Heart right ventricle (tissue), 16 donors: ENCODE measurements at places on chromosomes 2 and 18. TPM values are rescaled to one million over a fixed set of nuclear protein-coding genes. Genes with fewer than 3 reads are reported as not detected.

GRCh38 chr2:220555961-220556630 is 928.7 kb downstream of the SLC4A3 start:
- DNase-seq: no peak

DNA sequence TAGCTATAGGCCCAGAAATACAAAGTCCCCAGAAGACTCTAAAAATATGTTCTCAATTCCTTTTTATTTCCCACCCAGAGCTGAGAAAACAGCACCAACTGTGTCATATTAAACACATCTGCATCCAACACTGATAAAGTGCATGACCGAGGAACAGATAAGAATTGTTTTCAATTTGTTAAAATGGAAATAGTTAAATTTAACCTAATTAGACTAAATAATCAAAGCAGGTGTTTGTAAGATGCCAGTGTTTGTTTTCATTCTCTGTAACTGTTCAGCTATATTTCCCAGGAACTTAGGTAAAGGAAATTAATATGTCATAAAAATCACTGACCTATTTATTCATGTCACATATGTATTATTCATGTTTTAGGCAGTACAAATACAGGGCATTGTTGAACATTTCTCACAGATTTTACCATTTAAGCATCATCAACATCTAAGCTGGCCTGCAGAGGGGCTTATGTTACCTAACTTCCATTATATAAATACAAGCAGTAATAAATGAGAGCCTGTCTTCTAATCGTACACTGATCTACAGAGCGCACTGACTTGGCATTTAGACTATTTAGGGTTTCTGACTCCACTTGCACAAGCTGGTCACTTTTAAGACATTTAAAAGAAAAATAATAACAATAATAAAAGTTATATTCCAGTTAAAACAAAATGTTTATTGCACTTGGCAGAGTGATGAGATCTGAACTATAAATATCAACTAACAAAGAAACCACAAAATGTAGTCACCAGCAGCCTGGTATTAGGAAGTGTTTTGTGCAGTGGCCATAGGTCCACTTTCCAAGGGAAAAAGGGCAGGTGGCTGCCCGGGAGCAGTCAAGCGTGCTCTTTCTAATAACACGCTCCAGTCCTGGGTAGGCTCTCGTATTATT is 86.6 kb upstream of the ZFP36L2 start:
- DNase-seq: no peak

GRCh38 chr2:155033652-155034051 is 335.2 kb downstream of the KCNJ3 start:
- no peak for DNase-seq

- no peak for DNase-seq
These were observed 138.0 kb downstream of the AGPS start for GRCh38 chr2:177530561-177530960.

DNA sequence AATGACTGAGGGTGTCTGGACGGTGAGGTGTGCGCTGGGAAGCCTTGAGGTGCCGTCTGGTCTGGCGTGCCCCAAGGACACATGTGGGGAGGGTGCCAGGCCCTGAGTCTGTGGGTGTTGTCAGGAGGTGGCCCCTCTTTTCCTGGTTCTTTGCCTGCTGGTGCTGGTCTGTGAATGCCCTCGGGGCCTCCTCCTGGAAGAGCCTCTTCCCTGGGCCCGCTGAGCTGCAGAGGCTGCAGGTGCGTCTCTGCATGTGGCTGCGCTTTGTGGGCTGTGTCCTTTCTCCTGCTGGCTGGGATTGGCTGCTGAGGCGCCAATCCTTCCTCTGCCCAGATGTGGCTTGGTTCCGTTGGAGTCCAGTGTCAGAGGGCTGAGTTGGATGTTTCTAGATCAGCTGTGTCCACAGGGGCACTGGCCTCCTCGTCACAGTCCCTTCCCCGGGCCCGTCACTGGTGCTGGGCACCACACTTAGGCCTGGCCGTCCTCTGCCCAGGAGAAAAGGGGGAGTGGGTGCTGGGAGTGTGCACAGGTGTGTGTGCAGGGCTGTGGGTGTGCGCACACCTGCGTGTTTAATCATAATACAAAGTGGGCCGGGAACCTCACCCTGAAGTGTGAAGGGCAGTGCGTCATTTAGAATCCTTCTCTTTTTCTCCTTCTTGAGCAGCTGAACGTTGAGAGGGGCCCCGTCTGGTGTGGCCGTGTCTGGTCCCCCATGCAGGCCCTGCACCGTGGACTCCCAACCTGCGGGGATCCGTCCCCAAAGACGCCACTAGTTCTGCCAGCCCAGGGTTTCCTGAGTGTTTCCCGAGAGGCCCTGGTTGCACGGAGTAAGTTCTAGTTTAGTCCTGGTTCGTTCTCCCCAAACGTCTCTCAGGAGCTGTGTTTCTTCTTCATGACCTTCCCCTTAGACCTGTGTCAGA is 35.5 kb downstream of the RTP5 start:
- no peak for DNase-seq

ADRA2B gene
- 5.2 TPM for polyA plus RNA-seq

VPS4B gene
- polyA plus RNA-seq: 6.1 TPM
